NB4 (cell line): ENCODE measurements at places on chromosomes 7 and 10.

GRCh38 chr10:34467902-34468301 is 347.2 kb downstream of the PARD3 start:
- no peak for DNase-seq

GRCh38 chr10:92822060-92822634 is 26.2 kb upstream of the EXOC6 start:
- peak; percentile 79 for DNase-seq

DNA sequence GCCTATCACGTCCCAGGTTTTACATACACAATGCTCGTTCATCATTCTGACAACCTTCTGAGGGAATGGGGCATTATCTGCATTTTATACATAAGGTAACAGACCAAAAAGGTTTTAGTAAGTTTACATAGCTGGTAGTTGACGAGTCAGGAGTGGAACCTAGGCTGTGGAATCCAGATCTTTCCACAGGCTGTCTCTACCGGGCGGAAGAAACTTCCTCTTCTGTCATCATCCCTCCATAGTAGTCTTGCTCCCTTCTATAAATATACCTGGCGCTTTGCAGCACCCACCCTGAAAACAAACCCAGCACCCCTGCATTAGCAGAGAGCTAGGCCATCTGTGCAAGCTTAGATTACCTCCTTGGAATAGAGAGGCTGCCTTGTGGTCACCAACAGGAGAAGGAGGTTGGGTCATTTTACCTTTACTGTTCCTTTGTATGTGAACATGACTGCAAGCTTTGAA is 1.3 kb downstream of the TSPAN13 start:
- DNase-seq = no peak

DNA sequence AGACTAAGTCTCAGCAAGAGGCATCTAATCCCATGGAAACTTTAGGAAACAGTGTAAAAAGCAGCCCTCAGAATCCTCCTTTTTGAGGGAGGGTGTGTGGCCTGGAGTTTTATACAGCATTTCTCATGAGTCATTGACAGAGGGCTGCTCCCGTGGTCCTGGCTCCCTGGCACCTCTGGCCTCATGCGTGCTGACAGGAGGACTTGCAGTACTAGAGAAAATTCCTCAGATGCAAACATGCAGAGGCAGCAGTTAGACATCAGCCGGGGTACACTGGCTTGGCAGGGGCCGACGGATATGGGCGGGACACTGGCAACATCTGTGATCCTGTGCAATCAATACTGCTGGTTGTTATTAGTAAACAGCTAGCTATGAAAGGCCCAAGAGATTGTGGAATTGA is 925.1 kb upstream of the CELF2 start:
- DNase-seq = no peak

DNA sequence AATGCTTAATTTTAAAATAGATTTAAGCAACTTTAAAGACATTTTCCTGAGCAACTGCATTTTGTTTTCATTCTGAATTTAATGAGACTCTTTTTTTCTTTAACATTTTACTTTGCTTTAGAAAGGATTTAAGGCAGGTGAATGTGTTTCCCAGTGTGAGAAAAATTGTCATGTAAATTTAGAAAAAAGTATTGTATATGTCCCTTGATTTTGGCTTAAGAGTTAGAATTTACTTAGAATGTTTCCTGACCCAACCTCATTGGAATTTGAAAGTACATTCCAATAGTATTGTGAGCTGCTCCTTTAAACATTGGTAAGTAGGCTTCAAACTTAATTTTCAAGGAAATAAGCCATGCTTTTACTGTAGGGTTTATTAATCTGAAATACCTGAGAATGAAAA is 110.2 kb downstream of the PTEN start:
- no peak for DNase-seq

- DNase-seq = no peak
These were observed 7.4 kb downstream of the NUB1 start for GRCh38 chr7:151348970-151349369.

DNA sequence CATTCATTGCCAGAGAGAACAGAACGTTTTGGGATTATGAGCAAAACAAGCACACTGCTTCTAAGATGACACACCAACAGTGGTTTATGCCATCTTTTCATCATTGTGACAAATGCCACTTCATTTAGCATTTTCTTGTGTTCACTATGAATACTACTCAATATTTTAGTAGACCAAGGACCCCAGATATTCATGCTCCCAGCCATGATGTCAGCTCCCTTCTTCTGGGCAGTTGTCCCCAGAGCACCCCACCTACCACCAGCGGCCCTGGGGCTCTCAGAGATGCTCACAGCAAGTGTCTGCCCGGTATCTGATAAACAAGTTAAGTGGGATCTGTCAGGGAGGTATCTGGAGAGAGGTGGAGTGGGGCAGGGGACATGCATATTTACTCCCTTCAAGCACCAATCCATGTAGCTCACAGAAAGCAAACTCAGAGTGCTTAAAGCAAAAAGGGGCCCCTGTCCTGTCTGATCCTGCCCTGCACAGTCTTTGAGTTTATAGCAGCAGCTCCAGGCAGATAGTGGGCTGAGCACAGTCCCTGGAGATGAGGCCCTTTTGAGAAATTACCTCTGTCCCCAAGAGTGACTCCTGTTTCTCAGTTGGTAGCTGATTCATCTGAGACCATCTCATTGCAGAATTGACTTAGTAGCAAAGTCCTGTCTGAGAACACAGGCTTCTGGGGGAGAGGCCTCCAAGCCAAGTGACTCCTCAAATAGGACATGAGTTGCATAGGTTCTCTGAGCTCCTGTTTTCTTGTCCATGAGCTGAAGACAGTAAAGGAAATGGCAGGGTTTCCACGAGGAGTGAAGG is 281.8 kb upstream of the KLF6 start:
- DNase-seq = peak; percentile 49

- no peak for DNase-seq
These were observed 92.8 kb upstream of the KCND2 start for GRCh38 chr7:120180221-120180620.

DNA sequence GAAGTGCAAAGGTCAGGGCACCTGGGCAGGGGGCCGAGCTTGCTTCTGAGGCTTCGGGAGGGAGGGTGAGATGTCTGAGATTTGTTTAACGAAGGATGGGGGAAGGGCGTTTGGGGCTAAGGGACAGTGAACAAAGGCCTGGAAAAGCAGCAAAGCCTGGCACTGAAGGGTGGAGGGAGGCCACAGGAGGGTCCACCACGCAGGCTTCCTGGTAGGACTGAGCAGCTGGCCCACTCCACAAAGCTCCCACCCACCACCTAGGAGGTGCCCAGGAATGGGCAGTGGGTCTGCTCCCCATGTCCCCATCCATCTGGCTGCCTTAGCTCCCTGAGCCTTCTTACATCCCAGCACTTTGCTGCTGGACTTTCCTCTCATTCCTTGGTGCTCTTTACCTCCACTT is 39.4 kb upstream of the CXCL12 start:
- DNase-seq = no peak

- peak; percentile 11 for DNase-seq
These were observed 86.7 kb upstream of the TMEM168 start for GRCh38 chr7:112876877-112877276.

DNA sequence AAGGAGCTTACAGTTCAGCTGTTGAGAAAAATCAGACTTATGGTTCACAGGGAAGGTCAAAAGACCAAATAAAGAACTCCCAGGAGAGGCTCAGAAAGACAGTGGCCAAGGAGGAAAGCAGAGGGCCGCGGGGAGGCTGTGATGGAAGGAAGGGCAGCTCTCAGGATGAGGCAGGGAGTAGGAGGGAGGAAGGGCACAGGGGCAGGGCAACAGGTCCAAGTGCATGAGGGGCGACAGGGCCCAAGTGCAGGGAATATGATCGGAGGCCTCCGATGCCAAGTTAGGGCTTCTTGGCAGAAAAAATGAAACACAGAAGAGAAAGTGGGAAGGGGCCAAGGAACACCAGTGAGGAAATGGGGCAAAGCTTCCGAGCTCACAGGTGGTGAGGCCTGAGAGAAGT is 13.4 kb upstream of the PNLIPRP2 start:
- DNase-seq = no peak

DNA sequence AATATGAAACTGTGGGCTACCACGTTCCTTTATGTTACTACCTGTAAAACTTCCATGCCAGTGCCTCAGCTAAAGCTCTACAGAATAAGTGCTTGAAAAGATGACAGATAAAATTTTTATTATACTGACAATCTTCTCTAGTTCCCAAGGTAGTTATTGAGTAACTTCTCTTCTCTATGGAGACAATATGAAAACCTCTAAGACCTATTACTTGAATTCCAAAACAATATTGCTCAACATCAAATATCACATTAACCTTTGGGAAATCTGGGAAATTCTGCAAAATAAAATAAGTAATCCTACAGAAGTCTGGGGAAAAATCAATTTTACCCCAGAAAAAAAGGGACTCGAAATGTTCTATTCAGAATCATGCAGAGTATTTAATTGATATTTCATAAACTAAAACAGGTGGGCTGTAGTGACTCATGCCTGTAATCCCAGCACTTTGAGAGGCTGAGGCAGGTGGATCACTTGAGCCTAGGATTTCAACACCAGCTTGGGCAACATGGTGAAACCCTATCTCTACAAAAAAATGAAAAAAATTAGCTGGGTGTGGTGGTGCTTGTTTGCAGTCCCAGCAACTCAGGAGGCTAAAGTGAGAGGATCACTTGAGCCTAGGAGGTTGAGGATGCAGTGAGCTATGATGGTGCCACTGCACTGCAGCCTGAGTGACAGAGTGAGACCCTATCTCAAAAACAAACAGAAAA is 23.8 kb upstream of the ANK3 start:
- no peak for DNase-seq

DNA sequence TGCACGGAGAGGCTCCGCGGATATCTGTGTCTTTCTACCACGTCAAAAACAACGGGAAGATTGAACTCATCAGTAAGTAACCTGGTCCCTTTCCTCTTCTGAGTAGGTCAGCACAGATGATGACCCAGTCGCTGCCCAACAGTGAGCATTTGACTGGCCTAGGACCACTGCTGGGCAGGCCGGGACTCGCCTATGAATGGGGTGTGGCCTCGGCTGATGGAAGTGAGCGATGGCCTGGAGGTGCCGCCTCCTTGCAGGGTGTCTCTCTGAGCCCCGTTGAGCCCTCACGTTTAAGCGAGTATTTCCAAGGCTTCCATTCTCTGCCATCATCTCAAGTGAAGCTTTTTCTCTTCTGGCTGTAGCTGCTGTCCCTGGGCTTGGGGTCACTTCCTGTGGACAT is 18.1 kb downstream of the EIF3B start:
- DNase-seq = no peak

GRCh38 chr10:1600861-1601260 is 136.5 kb downstream of the ADARB2 start:
- DNase-seq = no peak

DNA sequence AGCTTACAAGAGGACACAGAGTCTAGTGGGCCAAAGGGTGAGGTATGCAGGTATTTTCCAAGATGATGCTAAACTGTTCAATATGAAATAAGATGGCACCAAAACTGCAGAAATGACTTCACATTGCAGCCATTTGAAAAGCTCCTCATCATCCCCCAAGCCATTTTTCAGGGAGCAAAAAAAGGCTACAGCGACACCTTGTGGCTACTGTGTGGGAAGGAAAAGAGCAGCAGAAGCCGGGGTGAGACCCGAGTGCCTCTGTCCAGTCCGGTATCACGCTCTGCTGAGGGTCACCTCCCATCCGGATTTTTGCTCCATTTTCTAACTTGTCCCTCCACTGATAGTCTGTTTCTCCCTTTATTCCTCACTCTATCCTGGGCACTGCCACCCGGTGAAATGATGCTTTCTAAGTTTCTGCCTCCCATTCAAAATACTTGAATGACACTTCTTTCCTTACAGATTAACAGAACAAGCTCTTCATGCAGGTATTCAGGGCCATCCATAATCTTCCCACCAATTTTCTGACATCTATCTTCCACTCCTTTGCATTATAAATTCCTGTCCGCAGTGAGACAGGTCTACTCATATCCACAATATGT is 220.2 kb downstream of the DGKI start:
- DNase-seq = peak; percentile 71

GRCh38 chr7:157574120-157574825 is 237.5 kb downstream of the DNAJB6 start:
- no peak for DNase-seq

DNA sequence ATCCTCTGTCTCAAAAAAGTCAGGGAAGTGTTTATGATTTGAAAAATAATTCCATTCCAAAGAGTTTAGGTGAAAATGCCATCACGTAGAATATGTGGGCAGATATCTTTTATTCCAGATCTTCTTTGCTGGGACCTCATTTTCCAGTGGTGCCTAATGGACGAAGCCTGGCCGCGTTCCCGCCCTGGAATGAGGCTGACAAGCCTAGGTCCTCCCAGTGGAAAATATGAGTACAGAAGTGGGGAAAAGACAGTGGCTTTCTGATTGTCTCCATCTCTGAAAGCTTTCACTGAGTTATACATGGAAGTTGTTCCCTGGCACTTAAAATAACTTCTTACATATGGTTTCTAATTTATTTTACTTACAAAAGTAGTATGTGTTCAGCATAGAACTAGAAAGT is 139.4 kb downstream of the TACC2 start:
- DNase-seq = no peak

DNA sequence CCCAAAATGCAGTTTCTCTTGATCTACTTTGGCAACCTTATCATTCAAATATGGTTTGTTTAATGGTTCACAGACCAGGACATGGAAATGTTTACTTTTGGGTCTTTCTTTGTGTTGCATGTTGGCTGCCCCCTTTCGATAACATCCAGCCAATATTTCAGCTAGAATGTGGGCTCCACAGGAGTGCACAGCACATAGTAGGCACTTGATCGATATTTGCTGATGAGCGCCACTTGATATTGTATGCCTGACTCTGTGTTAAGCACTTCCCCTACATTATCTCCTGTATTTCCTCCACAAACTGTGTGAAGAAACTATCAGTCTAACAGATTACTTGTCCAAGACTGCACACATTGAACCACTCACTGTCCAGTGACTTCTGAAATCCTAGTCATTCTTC is 60.2 kb downstream of the SMURF1 start:
- peak; percentile 31 for DNase-seq

DNA sequence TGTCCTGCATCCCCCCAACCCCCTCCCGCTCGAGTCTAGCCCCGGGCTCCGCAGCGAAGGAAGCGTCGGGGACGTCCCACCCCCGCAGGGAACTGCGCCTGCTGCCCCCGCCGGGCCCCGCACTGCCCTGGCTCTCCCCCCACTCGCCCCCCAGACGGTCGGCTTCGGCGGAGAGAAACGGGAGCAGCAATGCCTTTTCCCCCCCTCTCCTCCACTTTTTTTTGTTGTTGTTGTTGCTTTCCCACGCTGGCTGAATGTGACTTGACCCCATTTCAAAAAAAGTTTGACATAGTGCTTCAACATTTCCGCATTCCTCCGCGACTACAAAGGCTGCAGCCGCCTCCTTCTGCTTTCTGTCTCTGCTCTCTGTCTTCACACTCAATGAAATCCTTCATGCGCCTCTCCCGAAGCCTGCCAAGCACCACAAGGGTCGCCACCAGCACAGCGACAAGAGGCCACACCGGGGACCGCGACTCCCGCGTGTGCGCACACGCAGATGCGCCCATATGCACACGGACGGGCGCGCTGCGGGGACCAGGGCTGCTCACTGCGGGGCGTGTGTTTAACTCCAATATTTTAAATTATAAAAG is 1.0 kb downstream of the CDK6 start:
- peak; percentile 84 for DNase-seq

DNA sequence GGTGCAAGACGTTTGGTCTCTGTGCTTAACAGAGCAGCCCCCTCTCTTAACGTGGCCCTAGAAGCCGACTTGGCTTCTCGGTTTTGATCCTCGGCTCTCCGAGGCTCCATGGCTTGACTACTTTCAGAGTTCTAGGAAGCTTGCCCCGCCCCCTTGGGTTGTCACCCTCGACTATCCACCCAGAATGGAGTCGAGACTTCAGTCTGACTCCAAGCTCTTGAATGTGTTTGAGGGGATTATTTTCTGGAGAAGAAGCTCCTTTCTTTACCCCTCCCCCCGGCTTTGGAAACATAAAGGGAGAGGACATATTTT is 448 bp downstream of the SEC24C start:
- peak; percentile 69 for DNase-seq
